ENCODE measurements at places on chromosomes 6 and 20.

DNA sequence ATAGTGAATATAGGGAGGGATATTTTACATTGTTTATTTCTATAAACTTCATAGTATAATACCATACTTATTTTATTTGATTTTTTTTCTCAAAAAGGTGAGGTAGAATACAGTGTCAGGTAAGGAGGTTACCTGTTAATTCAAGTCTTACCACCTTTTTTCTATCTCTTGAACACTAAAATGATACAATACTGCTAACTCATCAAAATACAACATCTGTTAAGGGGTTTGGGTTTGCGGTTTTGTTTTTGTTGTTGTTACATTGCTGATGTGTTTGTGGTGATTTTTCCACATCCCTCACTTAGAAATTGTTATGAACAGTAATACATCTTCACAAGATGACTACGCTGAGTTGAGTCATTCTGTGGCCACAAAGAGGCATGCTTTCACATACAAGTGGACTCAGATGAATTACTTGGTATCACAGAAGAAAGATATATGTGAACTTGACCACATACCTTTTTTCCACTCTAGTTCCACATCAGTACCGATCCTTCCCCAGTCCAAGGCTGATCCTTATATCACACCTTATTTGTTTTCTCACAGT lies 139.4 kb upstream of the ID4 start:
- DNase-seq, result no peak

GRCh38 chr6:16306334-16306733 lies 67.9 kb downstream of the GMPR start:
- no peak for DNase-seq

DNA sequence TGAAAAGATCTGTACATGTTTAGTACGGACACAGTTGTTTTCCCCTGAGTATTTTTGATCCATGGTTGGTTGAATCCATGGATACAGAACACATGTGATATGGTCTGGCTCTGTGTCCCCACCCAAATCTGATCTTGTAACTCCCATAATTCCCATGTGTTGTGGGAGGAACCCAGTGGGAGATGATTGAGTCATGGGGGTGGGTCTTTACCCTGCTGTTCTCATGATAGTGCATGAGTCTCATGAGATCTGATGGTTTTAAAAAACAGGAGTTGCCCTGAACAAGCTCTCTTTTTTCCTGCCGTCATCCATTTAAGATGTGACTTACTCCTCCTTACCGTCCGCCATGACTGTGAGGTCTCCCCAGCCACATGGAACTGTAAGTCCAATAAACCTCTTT lies 139.2 kb downstream of the CDKAL1 start:
- no peak for DNase-seq

DNA sequence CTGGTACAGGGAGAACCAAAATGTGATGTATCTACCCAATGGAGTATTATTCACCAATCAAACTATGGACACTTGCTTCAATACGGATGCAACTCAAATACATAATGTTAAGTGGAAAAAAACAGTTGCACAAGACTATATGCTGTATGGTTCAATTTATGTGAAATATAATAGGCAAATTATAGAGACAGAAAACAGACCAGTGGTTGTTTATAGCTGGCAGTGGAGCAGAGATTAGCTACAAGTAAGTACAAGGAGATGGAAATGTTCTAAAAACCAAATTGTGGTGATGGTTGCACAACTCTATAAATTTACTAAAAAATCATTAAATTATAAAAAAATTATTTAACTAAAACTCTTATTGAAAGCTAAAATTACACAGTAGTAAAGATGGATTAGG lies 113.2 kb downstream of the PRDM1 start:
- no peak for DNase-seq

GRCh38 chr6:82702574-82702973 lies 339.0 kb downstream of the TPBG start:
- no peak for DNase-seq

DNA sequence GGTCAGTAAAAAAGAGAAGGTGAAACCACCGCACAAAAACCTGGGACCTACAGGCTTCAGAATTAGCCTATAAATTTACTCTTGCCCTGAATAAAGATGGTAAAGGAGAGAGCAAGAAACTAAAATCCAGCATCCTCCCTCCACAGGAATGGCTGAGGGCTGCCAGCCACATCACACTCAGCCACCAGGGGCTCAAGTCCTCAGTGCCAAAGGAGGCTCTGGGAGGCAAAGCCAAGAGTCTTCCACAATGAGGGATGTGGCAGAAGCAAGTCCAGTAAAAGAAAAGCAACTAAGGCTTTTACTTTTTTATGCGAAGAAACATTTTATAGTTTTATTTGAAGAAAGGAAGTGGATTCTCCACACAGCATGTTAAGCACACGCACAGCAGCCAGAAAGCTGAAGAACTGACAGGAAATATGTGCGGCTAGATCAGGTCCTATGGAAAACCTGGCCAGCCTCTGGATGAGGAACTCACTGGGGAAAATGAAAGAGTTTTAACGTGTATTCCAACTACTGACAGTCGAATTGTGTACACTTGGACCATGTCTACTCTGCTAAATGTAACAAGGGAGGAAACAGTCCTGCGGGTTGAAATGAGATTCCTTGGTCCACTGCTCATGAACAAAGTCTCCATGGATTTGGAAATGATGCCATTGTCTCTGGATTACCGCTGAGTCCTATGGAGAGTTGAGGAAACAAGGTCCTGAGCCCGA lies 219.4 kb upstream of the SSTR4 start:
- DNase-seq, result no peak

DNA sequence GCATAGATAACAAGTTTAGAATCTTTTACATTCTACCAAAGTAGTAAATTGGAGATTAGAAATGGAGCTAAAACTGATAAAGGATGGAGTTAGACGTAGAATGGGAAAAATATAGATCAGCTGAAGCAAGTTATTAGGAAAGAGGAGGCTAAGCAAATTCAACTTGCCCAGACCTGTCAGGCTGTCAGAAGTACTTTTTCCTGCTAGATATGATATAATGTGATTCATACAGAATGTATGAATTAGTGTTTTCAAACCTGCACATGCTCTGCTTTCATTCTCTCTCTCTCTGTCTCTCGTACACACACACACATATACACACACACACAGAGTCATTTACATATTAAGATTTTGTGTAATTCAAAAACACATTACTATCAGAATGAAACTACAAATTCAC lies 133.2 kb upstream of the HDGFL1 start:
- DNase-seq, result no peak

GRCh38 chr6:23170049-23170448 lies 600.7 kb downstream of the HDGFL1 start:
- no peak for DNase-seq

- DNase-seq, result no peak
These were observed 253.9 kb downstream of the FARS2 start for GRCh38 chr6:5515200-5515599.

- no peak for DNase-seq
These were observed 34.3 kb downstream of the RPRD1B start for GRCh38 chr20:38067717-38068365.

DNA sequence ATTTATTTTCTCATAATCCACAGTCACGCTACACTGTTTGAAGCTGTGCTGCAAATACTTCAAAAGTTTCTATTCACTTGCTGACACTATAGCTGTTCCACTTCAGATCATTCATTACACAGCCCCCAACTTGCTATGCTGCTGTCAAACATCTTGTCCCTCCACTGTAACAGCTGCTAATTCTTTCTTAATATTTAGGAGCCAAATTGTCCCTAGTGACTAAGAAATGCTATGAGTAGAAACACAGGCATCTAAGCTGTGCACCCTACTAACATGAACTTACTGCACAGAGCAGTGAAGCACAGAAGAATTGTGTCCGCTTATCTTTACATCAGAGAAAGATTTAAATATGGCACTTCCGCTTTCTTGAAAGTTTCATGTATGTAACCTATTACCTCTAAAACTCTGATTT lies 91.3 kb downstream of the PDE10A start:
- DNase-seq, result no peak

DNA sequence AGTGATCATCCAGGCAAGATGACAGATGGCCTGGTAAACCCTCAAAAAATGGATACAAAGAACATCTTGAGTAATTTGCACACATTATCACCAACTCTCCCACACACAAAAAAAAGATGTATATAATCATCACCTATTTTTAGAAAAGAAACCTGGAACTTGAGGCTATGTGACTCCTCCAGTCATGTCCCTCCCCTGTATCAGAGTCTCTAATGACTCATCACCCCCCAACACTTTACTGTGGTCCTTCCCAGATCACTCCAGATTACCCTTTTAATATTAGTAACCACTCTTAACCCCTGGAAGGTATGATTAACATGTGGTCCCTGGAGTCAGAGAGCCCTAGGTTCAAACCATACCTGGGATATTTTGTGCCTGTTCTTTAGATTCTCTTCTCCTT lies 144.8 kb downstream of the ZNF217 start:
- DNase-seq, result no peak

GRCh38 chr6:136337121-136337520 lies 47.5 kb upstream of the BCLAF1 start:
- no peak for DNase-seq

- DNase-seq, result no peak
These were observed 8.1 kb downstream of the TFAP2B start for GRCh38 chr6:50826803-50827202.

- DNase-seq, result no peak
These were observed 355.3 kb downstream of the RNF144B start for GRCh38 chr6:18742406-18742805.

DNA sequence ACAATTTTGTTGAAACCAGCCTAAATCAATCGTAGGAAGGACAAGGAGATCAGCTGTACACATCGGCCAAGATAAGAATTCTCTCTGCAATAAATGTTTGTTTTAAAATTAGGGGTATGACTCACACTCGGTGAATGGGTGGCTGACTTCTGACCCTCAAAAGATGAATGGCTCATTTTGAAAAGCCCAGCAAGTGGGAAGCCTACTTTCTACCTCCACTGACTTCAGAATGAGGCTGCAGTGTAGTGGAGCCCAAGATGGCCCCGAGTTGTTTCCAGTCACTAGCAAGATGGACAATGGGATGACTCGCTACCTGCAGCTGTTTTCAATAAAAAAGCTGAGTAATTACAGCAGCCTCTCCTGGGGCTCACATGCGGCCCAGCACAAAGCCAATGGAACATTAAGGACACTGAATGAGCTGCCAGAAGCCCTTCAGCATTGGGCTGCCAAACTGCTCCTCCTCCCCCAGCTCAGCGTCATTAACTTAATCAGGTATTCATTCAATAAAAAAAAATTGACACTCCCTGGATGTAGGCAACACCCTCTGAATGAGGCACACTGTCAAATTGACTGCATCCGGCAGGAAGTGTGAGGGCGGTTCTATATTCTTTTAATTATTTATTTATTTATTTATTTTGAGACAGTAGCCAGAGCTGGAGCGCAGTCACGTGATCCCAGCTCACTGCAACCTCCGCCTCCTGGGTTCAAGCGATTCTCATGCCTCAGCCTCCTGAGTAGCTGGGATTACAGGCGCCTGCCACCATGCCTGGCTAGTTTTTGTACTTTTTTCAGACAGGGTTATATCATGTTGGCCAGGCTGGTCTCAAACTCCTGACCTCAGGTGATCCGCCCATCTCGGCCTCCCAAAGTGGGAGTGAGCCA lies 107.3 kb downstream of the GMPR start:
- no peak for DNase-seq

- no peak for DNase-seq
These were observed 40.1 kb upstream of the SLC16A10 start for GRCh38 chr6:111047244-111047643.

- no peak for DNase-seq
These were observed 125.1 kb upstream of the BTBD3 start for GRCh38 chr20:11792568-11792953.

GRCh38 chr6:85404564-85405174 lies 45.2 kb upstream of the NT5E start:
- no peak for DNase-seq
